Dermis microvascular lymphatic vessel endothelial cell (primary cell): ENCODE measurements at places on chromosomes 1 and 21. TPM values are rescaled to one million over a fixed set of nuclear protein-coding genes. Genes with fewer than 3 reads are reported as not detected.

GRCh38 chr1:175206687-175207086 lies 14.1 kb upstream of the KIAA0040 start:
- DNase-seq, result peak; percentile 68

DNA sequence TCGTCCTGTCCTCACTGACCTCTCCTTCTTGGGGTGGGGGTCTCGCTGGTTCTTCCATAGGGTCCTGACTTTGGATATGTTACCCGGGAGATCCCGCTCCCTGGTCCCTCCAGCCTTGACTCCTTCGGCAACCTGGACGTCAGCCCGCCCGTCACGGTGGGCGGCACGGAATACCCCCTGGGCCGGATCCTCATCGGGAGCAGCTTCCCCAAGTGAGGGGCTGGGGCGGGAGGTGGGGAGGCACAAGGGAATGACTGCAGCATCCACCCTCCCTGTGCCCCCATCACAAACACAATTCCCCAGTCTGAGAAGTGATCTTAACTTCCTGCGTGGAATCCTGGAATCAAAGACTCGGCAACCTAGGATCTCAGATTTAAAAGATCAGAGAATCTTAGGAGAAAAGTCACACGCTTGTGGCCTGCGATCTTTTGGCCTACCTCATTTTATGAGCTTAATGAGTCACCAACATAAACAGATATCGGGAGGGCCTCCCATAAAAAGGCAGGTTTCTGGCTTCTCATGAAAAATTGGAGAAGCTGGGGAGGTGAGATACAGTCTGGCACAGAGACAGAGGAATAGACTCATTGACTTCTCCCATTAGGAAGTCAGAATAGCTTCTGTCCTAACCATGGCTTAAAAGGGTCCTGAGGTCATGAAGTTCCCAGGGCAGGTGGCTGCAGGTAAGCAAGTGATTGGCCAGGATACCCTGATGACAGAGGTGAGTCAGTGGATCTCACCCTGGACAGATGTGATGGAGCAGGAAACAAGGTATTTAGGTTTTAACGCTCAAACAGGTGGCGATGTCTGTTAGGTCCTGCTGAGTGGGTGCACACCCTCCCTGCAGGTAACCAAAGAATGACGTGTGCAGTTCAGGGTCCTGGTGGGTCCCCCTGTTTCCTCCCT lies 15.9 kb upstream of the PADI3 start:
- DNase-seq, result no peak

Gene GNAT2
- 0.13 TPM in 1 of 2 replicates, not detected in the other for total RNA-seq

Gene RIIAD1
- total RNA-seq, result not detected in 2 replicates

GRCh38 chr1:172448995-172449584 lies 5.2 kb upstream of the PIGC start:
- peak; percentile 13 for DNase-seq

Gene PBX1
- total RNA-seq, result 0.39 and 1.0 TPM in 2 replicates

DNA sequence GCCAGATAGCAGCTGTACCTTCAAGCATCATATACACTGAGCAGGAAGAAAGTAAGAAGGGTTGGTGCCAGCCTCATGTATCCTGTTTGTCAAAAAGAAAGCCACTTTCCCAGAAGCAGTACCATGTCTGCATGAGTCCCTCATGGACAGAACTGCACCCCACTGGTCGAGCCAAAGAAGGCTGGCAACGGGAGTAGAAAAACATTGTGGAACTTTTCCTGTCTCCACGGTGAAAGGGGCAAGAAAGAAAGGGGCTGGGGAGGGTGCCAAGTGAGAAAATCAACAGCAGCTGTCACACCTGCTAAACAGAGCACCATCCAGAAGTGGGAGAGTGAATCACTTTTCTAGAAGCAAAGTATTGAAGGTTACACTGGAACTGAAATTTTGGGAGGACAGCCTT lies 621.7 kb downstream of the LMO4 start:
- DNase-seq, result no peak

Gene BRDT
- total RNA-seq, result not detected in 2 replicates

GRCh38 chr1:186050360-186050759 lies 316.2 kb downstream of the HMCN1 start:
- no peak for DNase-seq

- DNase-seq, result no peak
Measured at GRCh38 chr1:154802982-154803920, 66.8 kb downstream of the KCNN3 start.

- DNase-seq, result no peak
Measured at GRCh38 chr1:222326006-222326709, 221.7 kb downstream of the HHIPL2 start.

Gene RBM34
- 27.3 and 32.3 TPM in 2 replicates for total RNA-seq

DNA sequence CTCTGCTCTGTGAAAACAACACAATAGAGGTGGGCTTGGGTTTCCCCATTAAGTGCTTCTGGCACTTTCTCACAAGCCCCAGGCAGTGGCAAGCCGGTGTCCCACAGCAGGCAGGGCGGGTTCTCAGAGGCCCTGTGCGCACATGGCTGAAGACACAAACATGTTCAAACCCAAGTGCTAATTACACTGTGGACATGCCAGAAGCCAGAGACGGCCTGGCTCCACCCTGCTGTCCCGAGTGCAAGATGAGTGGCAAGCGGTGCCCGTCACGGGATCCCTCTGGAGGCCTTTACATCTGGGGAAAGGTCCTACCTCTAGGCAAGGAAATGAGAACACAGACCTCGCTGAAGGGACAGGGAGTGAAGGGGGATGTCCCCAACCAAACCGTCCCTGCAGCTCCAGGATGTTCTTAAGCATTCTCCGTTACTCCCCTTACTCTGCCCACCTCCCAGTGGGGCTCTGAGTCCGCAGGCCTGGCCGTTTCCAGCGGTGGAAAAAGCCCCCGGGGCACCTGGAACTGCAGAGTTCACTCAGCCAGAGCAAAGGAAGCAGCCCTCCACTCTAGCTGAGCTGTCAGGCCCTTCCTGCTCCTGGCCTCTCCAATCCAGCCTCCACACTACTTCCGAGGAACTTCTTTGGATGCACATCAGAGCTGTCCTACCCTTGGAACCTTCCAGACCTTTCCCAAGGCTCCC lies 57.4 kb downstream of the SLC66A1 start:
- no peak for DNase-seq

Gene MX2
- 0.39 and 0.51 TPM in 2 replicates for total RNA-seq

Gene LY9
- total RNA-seq, result not detected in 2 replicates

DNA sequence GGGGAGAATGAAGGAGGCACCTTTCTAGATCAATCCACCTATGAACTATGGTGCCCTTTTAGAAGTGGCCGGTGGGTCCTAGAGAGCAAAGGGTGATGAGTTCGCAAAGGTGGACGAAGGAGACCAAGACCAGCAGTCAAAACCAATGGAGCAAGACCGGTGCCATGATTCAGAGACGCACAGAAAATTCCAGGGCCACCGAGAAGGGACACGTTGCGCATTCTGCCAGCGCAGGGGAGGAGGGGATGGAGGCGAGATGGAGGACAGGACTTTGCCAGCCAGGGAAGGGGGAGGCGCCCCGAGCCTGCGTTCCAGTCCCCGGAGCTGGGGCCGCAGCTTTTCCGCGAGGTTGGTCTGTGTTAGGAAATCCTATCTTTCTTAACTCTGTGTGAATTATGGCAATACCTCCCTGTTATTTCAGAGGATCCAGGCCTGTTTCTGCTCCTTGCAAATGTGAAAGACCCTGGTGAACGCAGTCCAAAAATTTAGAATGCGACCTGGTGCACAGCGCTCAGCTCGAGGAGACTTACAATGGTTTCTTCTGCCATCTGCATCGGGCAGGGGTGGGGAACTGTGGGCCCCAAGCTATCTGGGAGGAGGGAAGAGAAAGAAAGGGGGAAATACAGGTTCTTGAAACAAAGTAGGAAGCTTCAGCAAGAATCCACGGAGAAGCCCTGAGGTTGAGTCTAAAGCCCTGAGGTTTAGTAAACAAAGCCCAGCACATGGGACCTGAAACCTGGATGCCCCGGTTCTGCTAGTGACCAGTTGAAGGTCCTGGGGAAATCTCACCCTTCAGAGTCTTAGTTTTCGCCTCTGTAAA lies 129.4 kb downstream of the MRPS6 start:
- DNase-seq, result no peak

DNA sequence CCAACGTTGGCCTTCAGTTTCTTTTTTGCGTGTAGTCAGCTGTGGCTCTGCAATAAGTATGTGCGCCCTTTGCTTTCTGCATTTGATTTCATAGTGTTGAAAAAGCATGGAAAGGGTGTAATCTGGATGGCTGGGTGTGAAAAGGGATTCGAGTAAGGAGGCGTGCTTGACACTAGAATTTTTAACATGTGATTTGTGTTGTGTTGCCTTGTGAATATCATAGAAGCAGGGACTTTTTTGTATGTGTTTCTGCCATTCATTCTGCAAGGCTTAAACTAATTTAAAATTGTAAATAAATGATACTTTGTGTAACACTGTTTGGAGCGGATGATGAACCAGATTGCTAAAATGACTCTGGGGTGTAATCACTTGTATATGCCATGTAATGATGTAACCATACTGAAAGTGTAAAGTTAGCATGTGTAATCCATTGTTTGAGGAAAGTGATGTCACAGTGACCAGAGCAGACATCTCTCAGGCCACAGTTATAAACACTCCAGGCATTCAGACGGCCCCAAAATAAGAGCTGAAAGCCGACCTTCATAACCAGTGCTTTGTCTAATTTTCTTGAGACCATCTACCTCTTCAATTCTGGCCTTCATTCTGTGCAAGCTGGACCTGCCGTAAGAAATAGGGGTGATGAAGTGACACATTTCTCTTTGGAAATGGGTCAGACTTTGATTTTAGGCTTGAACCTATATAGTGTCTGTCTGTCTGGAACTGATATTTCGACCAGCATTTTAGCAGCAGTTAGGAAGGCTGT lies 618 bp downstream of the SH3BGR start:
- DNase-seq, result no peak

DNA sequence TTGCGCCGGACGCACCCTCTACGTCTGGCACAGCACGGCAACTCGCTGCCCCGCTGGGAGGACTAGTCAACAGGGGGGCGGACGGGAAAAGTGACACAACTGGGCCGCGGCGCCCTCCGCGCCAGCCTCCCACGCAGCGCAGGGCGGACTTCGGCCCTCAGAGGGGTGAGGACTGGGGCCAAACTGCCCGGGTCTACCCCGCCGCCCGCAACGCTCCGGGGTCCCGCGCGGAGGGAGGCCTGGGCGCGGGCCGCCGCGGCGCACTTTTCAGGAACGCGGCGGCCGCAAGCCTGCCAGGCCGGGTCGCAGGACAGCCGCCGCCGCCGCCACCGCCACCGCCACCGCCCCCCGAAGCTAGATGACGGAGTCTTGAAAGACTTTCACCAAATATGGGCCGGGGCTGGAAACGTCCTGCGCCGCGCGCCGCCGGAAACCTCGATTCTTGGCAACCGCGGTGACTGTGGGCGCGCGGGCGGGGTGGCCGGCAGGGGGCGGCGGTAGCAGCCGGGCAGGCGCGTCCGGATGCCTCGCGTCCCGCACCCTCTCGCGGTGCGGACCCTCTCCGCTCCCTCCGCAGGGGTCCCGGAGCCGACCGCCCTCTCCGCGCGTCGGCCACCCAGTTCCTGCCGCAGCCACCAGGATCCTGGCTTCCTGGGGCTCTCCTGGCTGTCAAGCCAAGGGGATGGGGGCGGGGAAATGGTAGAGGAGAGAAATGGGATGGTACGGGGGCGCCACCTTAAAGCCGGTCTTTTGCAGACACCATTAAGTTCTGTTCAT lies 3.7 kb upstream of the CCN1 start:
- peak; percentile 77 for DNase-seq
